Nephron progenitor cell (in vitro differentiated cells): ENCODE measurements at places on chromosomes 4 and X.
A peak's percentile ranks its signal among the peaks of the same experiment; 100 is the strongest.

- no peak for DNase-seq
Observed at GRCh38 chr4:8747467-8748235, 124.0 kb downstream of the HMX1 start.

DNA sequence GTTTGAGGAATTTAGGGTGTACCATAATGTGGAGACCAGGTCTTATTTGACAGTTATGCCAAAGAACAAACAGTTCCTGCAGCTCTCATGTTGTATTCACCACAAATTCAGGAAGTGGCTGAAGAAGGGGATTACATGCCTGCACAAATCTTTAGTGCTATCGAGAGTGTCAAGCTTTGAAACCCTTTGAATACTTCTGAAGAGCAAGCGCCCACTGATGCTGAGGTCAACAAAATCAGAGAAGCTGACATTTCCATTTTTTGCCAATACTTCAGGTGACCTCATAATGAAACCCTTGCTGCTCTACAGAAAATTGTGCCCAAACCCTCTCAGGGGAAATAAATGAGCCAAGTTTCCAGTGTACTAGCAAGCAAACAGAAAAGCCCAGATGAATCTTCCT is 28.4 kb downstream of the PAK3 start:
- no peak for DNase-seq

DNA sequence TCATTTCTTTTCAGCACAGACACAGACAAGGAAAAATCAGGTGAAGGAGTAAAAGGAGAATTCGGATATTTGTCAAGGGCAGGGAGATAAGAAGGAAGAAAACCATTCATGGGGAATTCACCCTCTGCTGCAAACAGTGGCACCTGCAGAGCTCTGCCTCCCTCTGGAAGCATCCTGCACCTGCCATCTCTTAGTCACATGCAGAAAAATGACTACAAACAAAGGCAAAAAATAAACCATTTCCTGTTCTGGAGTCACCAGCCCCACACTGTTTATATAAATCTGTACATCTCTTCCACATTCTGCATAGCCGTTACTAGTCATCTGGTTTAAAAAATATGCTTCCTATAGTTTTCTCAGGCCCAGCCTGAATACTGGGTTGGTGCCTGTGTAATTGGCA is 205.3 kb downstream of the ARAP2 start:
- no peak for DNase-seq

DNA sequence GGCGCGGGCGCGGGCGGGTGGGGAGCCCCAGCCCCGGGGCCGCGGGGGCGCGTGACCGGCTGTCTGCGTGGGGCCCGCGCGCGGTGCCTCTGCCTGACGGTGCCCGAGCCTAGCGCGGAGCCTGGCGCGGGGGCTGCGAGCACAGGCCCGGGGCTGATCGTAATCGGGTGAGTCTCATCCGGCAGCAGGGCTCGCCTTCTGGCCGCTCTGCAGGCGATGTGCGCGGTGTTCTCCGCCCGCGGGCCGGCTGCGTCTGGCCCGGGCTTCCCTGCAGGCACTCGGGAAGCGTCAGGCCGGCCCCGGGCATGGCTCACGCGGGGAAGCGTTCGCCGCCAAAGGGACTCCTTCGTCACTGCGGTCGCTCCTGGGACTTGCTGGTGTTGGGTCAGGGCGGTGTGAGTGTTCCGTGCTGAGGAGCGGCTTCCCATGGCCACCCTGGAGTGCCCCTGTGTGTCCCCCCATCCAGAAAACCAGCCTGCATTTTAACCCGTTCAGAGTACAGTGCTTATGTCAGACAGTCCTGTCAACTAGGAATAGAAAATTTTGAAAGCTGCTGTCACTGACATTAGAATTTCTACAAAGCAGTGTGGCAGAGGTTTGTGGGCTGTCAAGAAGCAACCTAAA is 40.6 kb downstream of the FAM149A start:
- no peak for DNase-seq

GRCh38 chrX:119693040-119693995 is at the start of gene SEPTIN6:
Gene SEPTIN6, minus strand, starts transcription at chrX:119693168. Its CDS starts 63 bp downstream, at chrX:119693105.
- peak; percentile 85 for DNase-seq

- DNase-seq, result no peak
Observed at GRCh38 chr4:74084984-74085383, 14.0 kb downstream of the CXCL2 start.

GRCh38 chr4:83217721-83218522 is 66.7 kb downstream of the COQ2 start:
- no peak for DNase-seq

GRCh38 chr4:143346206-143346605 is 9.5 kb downstream of the GAB1 start:
- DNase-seq, result no peak

DNA sequence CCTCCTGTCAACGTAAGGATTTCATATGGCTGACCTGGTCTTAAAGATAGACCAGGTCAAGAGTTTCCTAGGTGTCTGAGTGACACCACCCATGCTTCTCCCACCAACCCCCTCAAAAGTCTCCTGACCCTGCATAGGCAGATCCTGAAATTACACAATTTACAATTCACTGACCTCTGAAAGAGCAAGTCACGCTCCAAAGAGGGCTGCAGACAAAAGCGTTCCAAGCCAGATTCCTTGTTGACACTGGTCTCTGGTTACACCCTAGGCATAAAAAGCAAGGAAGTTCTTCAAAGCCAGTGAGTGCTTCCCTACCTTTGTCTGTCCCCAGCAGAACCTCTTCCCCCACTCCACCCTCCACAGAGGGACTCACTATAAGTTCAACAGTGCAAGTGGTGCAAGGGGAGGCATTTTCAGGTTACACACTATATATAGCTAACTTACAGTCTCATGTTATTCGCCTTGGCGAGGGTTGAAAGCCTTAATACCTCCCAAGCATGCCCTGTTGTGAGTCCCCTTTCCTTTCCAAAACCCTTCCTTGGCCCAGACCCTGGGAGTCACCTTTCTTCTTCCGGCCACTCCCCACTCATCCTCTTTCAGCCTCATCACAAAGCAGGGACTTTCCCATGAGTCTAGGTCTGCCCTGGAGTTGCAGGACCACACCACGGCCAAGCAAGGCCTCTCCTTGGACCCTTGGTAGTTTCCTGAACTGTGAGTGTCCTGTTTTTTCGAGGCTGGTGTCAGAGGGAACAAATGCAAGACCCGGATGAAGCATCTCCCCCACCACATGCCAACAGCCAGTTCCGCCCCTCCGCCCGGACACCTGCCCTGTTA is 58.0 kb upstream of the KLF3 start:
- peak; percentile 8 for DNase-seq

DNA sequence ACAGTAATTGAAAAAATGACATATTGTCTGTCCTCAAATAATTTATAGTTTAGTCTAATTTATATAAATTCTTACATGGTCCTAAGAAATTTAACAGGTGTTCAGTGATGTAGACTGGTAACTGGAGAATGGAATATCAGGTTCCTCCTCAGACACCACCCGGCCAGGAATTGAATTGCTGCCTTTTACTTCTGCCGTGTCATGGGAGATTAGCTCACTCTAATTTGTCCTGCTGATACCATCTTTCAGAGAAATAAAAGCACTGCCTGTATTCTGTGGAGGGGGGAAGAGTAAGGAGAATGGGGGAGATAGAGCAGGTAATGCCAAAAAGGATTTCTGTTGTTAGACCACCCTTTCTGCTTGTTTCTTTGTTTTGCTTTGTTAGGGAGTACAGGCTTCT is 125.2 kb upstream of the KLHL4 start:
- DNase-seq, result no peak

DNA sequence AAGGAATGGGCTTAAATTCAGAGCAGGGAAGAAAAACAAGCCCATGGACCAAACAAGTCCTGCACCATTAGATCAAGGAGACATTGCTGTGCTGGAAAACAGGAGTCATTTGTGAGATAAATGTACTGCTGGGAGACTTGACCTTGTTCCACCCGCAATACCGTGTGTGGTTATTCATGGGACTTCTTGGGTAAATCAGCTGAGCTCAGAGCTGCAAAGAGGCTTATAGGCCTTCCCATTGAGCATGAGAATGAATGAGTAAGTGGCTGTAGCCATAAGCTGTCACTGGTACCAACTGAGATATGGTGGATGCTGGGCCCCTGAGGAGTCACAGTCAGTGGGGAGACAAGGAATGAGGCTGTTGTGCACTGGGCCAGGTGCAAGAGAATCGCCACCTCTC is 2.3 kb upstream of the CYTL1 start:
- no peak for DNase-seq

DNA sequence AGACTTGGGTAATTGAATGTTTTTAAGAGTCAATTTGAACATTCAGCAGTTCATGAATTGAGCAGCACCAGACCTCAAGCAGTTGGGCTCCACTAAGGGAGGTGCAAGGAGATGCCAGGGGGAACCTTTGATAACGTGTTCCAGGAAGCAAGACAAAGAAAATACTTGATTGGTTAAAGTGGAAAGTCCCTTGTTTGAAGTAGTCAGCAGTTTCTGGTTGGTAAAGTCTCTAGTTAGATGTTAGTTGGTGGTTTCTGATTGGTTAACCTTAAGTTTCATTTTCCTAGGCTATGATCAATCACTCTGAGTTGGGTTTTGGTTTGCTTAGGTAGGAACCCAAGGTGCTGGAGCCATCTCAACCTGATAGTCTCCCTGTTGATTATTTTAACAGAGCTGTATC is 4.0 kb downstream of the HERC6 start:
- DNase-seq, result no peak

- no peak for DNase-seq
Observed at GRCh38 chr4:102454981-102455685, 46.0 kb upstream of the NFKB1 start.

DNA sequence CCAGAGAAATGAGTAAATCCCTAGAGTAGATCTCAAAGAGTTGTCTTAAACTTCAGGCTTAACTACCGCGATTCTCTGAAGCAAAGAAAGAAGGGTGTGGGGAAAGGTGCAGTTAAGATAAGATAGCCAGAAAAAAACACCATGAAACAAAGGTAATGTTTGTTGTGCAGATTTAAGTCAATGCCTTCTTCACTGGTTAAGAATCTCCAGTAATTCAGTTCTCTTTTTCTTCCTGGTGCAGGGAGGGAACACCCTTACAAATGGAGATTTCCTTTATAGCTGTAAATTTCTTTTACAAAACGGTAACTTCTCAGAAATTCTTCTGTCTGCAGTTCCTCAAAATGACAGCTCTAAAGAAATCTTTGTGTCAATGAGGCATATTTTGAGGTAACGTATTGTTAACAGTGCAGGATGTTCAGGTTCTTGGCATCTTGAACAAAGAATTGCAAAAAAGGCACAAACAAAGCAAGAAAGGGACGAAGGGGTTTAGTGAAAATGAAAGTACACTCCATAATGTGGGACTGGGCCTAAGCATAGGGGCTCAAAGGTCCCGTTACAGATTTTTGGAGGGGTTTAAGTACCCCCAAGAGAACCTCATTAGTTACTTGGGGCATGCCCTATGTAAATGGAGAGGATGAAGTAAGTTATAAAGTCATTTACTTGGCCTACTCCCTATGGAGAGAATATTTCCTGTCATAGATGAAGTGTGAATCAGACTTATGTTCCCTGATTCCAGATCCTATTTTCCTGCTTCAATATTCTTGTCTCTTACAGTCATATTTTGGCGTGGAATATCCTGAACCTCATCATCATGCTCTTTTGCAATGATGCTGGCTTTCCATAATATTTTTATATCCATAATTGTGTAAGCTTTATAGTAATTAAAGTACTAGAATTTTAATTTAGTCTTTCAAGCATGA is 492.0 kb downstream of the PCDH11X start:
- DNase-seq, result no peak

- DNase-seq, result peak; percentile 32
Observed at GRCh38 chr4:6986072-6986780, 56.9 kb upstream of the TADA2B start.

DNA sequence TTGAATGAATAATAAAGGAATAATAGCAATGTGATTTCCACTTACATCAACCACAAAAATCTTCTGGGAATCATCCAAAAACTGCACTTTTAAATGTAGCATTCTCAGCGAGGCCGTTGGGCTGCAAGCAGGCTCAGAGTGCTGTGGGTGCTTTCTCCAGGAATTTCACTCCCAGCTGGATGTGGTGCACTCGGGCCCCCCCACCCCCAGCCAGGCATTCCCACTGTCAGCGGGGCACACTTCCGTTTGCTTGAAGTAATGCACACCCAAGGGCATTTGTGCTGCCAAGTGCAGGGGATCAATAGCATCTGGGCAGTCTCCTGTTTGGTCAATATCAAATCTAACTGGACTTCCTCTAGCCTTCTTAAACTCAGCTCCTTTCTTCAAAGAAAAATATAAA is at the start of gene FRMD7:
FRMD7 (minus strand) TSS at position 278 of the 400 bp plus-strand sequence; CDS start at position 102, 176 bp downstream.
- peak; percentile 34 for DNase-seq

DNA sequence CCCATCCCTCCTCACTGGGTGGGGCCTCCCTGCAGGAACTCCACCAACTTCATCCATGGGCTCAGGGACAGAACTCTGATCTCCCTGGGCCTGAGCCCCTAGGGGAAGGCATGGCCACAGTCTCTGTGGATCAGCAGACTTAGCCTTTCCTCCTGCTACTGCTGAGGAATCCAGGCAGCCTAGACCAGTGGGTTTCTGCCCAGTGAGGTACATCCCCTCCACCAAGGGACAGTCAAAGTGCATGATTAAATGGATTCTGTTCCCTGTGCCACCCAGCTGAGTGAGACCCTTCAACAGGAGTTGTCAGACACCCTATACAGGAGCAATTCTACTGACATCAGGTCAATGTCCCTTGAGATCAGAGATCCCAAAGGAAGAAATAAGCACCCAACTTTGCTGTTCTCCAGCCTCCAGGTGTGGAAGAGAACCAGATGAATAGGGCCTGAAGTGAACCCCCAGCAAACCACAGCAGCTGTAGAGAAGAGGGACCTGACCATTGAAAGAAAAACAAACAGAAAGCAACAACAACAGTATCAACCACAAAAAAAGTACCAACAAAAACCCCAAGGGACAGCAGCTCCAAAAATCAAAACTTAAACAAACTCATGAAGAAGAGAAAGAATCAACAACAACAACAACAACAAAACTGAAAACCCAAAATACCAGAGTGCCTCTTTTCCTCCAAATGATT is 84.8 kb downstream of the CHIC1 start:
- DNase-seq, result no peak

- DNase-seq, result no peak
Observed at GRCh38 chrX:67587946-67588624, 44.3 kb downstream of the AR start.

DNA sequence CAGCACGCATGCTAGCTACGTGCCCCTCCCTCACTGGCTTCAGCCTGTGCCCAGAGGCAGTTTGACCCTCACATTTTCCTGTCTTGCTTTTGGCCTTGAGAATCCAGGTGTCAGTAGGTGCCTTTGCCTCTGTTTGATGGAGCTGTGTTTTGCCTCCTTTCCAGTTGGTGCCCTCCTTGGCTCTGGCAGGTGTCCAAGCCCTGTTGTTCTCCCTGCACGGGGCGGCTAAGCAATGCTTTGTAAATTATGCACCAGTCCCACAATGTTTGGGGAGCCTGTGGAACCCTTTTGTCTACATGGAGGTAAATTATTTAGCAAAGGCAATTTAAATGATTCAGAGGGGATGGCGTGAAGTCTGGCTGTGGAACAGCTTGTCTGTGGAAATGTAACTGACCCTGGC is 202.9 kb upstream of the BOD1L1 start:
- no peak for DNase-seq

GRCh38 chr4:169233691-169234090 is 37.1 kb downstream of the SH3RF1 start:
- DNase-seq, result no peak

DNA sequence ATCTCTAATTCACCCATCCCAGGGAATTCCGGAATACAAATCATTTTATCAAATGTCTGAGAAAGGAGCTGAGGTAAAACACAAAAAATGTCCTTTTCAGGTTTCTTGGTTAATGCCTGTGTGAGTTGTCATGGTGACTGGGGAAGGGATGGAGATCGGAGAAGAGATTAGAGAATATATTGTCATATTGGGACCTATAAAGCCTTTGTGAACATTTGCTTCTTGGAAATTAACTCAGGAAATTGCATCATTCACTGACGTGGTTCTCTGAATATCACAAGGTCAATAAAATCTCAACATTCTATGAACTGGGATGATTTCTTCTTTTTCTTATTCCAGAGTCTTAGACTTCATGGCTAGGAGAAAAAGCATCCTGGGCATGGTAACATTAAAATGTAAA is 174.8 kb upstream of the GLRA2 start:
- DNase-seq, result no peak
